ENCODE measurements at places on chromosomes 11 and 22.

GRCh38 chr11:115363426-115363825 is 140.8 kb downstream of the CADM1 start:
- no peak for DNase-seq

DNA sequence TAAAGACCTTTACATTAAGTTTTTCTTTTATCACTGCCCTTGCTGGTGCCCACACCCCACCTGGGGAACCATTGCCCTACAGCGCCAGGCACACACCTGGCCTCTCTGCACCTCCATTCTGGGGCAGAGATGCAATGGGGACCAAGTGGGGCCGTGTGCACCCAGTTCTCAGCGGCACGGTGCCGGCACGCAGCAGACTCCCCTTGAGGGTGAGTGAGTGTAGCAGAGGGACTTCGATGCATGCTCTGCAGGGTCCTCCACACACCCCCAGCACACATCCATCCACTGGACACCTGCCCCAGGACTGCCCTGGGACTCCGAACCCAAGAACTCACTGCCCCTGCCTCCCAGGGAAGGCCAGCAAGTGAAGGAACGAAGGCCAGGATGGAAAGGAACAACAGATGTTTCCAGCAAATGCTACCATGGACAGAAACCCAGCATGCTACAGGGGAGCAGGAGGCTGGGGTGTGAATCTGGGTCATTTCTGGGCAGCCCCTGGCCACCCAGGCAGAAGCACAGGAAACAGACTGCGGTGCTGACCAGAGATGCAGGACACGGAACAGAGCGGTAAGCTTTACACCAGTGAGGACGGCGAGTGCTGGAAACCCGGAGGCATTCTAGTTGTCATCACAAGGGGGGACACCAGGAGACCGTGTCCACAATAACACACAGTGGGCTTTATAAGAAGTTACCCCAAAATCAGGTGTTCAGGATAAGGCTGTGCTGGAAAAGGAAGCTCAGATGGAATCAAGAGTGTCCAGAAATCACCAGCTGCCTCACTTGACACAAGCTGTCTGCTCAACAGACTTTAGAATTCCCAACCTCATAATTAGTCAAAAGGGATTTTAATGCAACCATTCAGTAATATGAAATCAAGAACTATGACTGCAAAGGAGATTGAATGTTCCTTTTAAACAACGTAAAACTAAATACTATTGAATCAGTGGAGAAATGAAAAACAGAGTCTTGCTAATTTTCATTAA is 32.7 kb upstream of the MOB2 start:
- no peak for DNase-seq

DNA sequence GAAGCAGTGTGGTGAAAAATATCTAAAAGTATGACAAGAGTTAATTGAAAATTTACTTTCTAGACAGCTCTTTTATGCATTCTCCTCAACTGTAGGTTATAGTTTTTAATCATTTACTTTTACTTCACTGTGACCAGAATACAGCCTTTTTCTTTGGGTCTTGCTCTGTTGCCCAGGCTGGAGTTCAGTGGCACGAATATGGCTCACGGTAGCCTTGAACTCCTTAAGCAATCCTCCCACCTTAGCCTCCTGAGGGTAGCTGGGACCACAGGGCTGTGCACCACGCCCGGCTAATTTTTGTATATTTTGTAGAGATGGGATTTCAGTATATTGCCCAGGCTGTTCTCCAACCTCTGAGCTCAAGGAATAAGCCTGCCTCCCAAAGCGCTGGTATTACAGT is 5.3 kb downstream of the SC5D start:
- DNase-seq = no peak

GRCh38 chr22:40665312-40665711 is 14.0 kb upstream of the MCHR1 start:
- no peak for DNase-seq

DNA sequence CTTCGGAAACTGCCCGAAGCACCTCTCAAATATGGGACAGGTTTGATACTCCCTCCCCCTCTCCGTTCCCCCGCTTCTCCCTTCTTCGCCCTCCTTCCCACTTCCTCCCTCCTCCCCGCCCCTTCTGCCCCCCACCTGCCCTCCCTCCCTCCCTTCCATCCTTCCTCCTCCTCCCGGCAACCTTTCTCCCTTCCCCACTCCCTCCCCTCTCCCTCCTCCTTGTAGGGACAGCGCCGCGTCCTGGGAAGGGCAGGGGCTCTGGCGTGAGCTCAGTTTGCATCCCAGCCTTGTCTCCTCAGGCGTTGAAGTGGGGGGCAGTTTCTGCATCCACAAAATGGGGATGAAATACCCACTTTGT is 6.1 kb upstream of the NFAM1 start:
- no peak for DNase-seq

DNA sequence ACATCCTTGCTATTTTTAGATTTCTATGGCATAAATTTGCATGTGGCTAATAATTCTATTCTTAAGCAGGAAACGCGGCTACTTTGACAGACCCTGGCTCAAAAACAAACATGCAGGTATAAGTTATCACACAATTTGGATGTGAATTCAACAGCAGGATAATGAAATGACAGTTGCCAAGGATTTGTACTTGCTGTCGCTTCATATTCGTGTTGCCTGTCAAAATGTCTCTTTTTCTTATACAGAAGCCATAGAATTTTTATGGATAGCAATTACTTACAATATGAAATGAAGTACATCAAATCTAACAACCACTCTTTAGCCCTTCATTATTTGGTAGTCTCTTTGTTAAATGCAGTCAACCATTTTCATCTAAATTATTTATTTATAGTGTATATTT is 46.4 kb downstream of the DCDC1 start:
- DNase-seq = no peak

DNA sequence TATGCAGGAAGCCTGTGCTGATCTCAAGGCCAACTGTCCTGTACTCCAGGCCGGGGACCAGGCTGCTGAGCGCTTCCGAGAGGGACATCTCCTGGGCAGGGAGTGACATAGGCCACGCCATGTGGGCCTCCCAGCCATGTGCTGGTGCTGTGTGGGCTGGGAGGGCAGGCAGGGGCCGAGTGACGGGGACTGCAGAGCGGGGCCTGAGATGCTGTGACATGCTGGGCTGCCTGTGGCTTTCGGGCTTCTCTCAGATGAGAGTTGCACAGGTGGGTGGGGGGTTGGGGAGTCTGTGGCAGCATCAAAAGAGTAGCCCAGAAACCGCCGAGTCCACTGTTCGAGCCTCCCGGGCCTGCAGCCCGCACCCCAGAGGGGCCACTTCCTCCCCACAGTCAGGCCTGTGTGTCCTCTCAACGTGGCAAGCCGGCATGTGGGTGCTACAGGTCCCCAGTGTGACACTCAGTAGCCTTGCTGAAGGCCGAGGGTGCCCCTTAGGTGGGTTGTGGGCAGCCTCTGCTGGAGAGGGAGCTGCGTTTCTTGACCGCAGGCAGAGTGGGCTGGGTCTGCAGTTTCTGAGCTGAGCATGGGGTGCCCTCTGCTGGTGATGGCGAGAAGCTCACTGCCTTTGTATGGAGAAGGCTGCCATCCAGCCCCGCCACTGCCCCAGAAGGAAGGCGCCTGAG is 101.2 kb downstream of the BCR start:
- peak; percentile 77 for DNase-seq

- DNase-seq = no peak
These were observed 32.8 kb downstream of the KCNE3 start for GRCh38 chr11:74434528-74434927.

DNA sequence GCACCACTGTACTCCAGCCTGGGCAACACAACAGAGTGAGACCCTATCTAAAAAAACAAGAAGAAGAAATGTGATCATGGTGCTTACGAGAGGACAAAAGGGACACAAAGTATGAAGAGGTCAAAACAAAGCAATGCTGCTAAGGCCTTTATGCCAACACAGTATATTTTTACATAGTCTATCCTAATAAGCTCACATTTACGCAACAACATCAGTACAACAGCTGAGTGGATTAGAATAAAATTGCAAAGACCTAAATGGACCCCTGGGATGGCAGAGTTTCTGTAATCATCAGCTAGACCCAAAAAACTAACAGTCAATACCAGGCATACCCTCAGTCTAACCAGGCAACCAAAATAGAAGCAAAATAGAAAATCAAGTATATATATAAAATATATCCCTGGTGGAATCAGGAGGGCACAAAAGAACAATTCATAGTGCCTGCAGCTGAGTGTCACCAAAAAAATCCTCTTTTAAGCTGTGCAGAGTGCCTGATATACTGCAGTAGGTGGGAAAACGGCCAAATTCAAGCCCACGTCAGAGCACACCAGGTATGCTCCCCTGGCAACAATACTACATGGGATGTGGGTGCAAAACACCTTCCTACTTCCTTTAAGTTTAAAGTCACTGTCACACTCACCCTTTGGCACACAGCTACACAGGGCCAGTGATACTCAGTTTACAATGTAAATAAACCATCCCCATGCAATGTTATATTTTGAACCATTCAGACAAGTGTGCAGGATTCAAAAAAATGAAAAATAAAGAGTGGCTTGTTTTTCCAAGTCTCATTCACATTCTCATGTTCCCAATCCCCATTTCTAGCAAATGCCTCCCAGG is 57.8 kb downstream of the RBFOX2 start:
- no peak for DNase-seq

DNA sequence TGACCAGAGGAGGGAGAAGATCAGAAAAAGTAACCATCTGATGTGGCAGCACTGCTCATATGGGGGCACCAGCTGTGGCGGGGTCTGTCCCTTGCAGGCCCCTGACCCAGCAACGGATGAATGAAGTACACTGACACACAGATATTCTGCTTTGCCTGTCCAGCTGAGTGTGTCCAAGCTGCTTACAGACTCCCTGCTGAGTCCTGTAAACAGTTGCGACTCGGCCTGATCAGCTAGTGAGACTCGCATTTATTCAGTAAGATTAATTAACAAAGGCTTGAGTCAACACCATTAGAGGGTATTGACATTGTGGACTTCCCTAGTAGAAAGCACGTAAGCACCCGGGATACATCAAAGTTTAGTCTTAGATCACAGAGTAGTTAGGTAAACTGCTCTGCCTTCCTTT is 15.3 kb upstream of the OR10D3 start:
- DNase-seq = no peak

DNA sequence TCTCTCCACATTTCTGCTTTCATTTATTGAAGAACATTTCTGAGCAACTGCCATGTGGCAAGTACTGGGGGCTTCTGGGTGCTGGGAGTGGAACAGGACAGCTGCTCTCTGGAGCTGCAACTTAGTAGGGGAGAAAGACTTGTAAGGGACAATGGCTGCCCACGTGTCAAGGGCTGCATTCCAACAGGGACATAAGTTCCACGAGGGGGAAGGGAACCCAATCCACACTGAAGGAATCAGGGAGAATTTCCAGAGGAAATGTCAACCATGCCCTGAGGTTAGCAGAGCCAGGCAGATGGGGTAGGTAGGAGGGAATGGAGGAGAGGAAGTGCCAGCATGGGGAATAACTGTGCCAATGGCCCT is 1.7 kb downstream of the MAPK8IP2 start:
- DNase-seq = no peak

- no peak for DNase-seq
These were observed 82.7 kb downstream of the KCNA4 start for GRCh38 chr11:29934115-29934638.

DNA sequence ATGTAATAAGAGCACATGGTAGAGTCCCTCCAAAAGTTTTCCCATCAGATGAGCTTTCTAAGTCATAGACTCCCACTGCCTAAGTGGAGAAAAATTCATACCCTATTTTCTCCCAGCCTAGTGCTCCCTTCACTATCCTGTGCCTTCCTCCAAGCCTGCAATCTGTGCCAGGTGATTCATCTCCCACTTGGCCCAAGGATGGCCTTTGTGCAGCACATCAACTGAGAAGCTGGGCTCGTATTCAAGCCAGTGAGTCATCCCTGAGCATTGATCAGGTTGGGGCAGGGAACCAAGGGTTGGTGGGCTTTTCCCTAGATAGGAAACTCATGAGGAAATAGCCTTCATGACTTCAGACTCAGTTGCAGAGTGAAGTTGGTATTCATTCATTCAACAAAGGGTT is 64.6 kb downstream of the PANX1 start:
- DNase-seq = no peak

DNA sequence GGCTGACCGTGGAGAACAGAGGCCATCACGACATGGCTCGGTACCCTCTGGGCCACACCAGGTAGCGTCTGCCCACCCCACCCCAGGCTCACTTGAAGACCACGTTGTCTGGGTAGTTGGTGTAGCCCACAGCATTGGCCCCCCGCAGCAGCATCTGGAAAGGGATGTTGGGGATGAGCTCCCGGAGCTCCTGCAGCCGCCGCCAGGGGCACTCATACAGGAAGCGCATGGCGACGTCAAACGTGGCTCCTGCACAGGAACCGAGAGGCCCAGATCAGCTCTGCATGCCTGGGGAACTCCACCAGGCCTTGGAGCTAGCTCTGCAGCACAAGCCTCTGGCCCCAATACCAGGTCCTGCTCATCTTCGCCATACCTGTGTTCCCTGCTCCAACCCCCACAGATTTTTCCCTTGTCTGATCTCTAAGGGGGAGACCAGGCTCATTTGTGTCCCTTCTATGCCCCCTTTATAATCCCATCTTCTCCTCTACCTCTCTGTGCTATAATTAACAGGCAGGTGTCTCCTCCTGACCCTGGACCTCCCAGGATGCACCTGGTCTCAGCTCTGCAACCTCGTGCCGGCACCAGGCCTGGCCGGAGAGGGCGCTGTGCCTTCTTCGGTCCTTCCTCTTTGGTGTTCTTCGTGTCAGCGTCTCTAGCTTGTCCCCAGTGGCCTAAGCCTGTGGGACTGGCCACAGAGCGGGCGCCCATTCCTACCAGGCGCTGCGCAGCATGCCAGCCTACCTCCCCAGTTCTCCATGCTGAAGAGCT is 5.0 kb upstream of the LRFN4 start:
- peak; percentile 86 for DNase-seq

DNA sequence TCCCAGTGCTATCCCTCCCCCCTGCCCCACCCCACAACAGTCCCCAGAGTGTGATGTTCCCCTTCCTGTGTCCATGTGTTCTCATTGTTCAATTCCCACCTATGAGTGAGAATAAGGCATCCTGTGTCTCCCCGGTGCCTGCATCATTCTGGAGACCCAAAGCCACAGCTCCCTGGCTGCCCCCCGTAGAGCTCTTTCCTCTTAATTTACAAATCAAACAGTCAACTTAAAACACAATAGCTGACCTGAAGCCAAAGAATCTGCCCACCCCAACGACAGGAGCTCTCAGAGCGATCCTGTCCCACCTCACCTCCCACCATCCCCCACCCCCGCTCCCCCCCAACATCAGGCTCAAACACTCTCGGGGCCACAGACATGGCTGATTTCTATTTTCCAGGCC is 558.3 kb downstream of the BRD1 start:
- no peak for DNase-seq

- no peak for DNase-seq
These were observed 20.2 kb upstream of the OR10A5 start for GRCh38 chr11:6825231-6825744.

GRCh38 chr11:73077454-73077853 is 64.7 kb downstream of the FCHSD2 start:
- no peak for DNase-seq

- DNase-seq = no peak
These were observed 16.3 kb downstream of the TSPAN32 start for GRCh38 chr11:2318123-2318522.

- DNase-seq = no peak
These were observed 20.5 kb upstream of the MIEF1 start for GRCh38 chr22:39481595-39481994.

Data from RPMI8226 (cell line).